ENCODE measurements at places on chromosomes 5 and 9.

- DNase-seq = no peak
These were observed 183.7 kb downstream of the TLR4 start for GRCh38 chr9:117887941-117888340.

GRCh38 chr9:127485995-127486394 lies 34.7 kb downstream of the LRSAM1 start:
- no peak for DNase-seq

- no peak for DNase-seq
These were observed 339.2 kb upstream of the CDH9 start for GRCh38 chr5:27377626-27378025.

- DNase-seq = no peak
These were observed 40.2 kb upstream of the DTWD2 start for GRCh38 chr5:119028575-119028974.

DNA sequence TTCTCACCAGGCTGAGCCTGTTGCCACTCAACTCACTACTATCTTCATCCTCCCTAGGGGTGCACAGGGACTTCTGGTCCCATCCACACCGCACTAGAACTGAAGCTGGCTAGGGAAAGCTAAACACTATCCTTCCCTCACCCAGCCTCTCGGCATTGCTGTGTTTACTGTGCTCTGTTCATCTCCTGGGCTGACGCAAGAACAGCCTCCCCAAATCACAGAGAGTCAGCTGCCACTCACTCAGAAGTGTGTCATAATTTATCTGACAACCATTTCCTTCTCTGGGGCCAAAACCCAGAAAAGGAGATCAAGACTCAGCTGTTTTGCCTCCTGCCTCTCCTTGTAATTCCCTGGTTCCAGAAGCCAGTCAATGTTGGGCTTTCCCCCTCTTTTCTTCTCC lies 92.8 kb downstream of the ARHGEF28 start:
- no peak for DNase-seq

- no peak for DNase-seq
These were observed 247.3 kb downstream of the MAN2A1 start for GRCh38 chr5:109936996-109937395.

- no peak for DNase-seq
These were observed 122.9 kb upstream of the NFIL3 start for GRCh38 chr9:91546574-91546973.

- DNase-seq = no peak
These were observed 125.9 kb downstream of the SYK start for GRCh38 chr9:90927496-90927895.

All from suppressor macrophage (primary cell).